ENCODE measurements at places on chromosomes 6 and 20. TPM values are rescaled to one million over a fixed set of nuclear protein-coding genes. Genes with fewer than 3 reads are reported as not detected.

Gene IL17F
- not detected for total RNA-seq

Gene LZTS3
- total RNA-seq: 5.2 TPM

Gene MAP3K5
- 2.3 TPM for total RNA-seq

Gene MICAL1
- 19.5 TPM for total RNA-seq

Gene MUC21
- not detected for total RNA-seq

Gene NFKBIL1
- 10.4 TPM for total RNA-seq

Gene BMP6
- 18.9 TPM for total RNA-seq

Gene TREM1
- total RNA-seq: not detected

Gene MBOAT1
- total RNA-seq: 3.9 TPM

Gene OCSTAMP
- total RNA-seq: not detected

Gene PGC
- total RNA-seq: not detected

Gene BMP2
- 0.64 TPM for total RNA-seq

Gene MUCL3
- total RNA-seq: 0.08 TPM

Gene AIF1
- total RNA-seq: not detected

Gene FAM217A
- total RNA-seq: not detected
